ENCODE measurements at places on chromosomes 1 and 21. TPM values are rescaled to one million over a fixed set of nuclear protein-coding genes. Genes with fewer than 3 reads are reported as not detected.

GRCh38 chr1:10380594-10381275 is 18.1 kb upstream of the PGD start:
- no peaks in the 10 kb centered on the region for H3K4me1 ChIP-seq
- no peaks in the 10 kb centered on the region for H3K27me3 ChIP-seq
- H3K4me3 ChIP-seq: no peak overlapping the region
- DNase-seq: no peak

The SPATA45 gene
- 0.65 TPM for total RNA-seq

The TNFAIP8L2 gene
- total RNA-seq: not detected

The ERICH3 gene
- total RNA-seq: not detected

- no peaks in the 10 kb centered on the region for H3K36me3 ChIP-seq
- no peaks in the 10 kb centered on the region for H3K4me1 ChIP-seq
- no peak overlapping the region for H3K4me3 ChIP-seq
- no peak for DNase-seq
Observed at GRCh38 chr1:80629304-80629837, 1171.4 kb upstream of the ADGRL2 start.

- no peak for DNase-seq
- peaks cover 6% of the 10 kb centered on the region for H3K4me1 ChIP-seq
- no peaks in the 10 kb centered on the region for H3K27me3 ChIP-seq
- no peak overlapping the region for H3K27ac ChIP-seq
- peak overlapping the region; percentile 72 for H3K4me3 ChIP-seq
Observed at GRCh38 chr1:23216771-23217420, 406 bp downstream of the HTR1D start.

The SOX13 gene
- 180 TPM for total RNA-seq

DNA sequence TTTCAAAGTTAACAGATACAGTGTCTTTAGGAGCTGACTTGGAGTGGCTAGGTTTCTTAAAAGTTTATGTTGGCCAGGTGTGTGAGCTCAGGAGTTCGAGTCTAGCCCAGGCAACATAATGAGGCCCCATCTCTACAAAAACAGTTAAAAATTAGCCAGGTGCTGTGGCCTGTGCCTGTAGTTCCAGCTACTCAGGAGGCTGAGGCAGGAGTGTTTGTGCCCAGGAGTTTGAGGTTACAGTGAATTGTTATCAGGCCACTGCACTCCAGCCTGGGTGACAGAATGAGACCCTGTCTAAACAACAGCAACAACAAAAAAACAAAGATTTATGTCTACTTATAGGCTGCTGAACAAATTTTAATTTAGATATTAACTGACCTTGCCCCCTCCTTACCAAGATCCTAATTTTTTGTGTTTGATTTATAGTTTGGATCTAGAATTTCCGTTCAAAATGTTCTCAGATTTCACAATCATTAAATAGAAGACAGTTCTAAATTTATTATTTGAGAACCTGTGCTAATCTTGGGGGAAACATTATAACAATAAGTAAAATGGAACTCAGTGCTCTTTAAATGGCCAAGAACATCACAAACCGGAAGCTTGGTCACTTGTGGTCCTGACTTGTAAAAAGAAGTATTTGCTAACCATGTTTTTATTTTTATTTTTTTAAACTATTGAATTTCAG is 67.8 kb downstream of the POU2F1 start:
- H3K4me1 ChIP-seq: no peaks in the 10 kb centered on the region
- H3K4me3 ChIP-seq: no peak overlapping the region
- H3K36me3 ChIP-seq: no peaks in the 10 kb centered on the region
- H3K27ac ChIP-seq: no peak overlapping the region
- no peak for DNase-seq
- no peaks in the 10 kb centered on the region for H3K27me3 ChIP-seq

DNA sequence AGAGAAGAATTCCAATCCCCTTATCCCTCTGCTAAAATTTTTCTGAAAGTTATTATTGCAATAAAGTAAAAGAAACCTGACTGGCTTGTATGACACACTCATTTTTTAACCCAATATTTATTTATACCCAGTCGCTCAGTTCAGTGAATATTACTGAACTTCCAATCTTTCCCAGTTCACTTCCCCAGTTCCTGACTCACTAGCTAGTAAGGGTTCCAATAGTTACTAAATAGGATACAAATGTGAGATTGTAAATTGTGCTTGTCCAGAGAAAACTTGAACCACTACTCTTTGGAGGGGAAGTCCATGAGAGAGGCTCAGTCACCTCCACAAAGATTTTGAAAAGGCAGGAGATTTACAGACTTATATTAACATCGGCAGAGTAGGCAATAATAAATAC is 31.4 kb downstream of the PRDX6 start:
- H3K27ac ChIP-seq: no peak overlapping the region
- no peak overlapping the region for H3K4me3 ChIP-seq
- peaks cover 8% of the 10 kb centered on the region for H3K4me1 ChIP-seq

DNA sequence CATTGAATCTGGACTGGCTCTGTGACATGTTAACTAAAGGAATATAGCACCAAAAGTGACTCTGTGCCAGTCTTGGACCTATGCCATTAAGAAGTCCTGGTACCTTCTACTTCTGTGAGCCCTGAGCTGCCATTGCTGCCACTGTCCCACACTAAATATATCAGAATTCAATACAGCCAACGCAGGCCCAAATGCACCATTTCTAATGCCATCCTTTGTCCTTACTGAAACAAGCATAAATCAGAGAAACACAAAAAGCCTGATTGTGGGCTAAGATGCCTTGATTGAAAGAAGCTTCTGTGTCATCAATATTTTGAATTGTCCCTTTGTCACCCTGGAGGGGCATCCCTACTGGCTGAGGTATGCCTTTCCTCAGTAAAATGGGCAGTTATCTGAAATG is 66.9 kb upstream of the NEK2 start:
- no peaks in the 10 kb centered on the region for H3K4me1 ChIP-seq
- H3K36me3 ChIP-seq: no peaks in the 10 kb centered on the region

DNA sequence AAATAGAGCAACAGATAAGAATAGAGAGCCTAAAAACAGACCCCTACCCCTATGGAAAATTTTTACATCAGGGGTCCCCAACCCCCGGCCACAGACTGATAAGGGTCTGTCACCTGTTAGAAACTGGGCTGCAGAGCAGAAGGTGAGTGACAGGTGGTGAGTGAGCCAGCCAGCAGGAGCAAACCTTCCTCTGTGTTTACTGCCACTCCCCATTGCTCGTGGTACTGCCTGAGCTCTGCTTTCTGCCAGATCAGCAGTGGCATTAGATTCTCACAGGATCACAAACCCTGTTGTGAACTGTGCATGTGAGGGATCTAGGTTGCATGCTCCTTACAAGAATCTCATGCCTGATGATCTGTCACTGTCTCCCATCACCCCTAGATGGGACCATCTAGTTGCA is 174.1 kb downstream of the FOXD2 start:
- no peaks in the 10 kb centered on the region for H3K4me1 ChIP-seq
- no peaks in the 10 kb centered on the region for H3K27me3 ChIP-seq
- H3K36me3 ChIP-seq: no peaks in the 10 kb centered on the region

DNA sequence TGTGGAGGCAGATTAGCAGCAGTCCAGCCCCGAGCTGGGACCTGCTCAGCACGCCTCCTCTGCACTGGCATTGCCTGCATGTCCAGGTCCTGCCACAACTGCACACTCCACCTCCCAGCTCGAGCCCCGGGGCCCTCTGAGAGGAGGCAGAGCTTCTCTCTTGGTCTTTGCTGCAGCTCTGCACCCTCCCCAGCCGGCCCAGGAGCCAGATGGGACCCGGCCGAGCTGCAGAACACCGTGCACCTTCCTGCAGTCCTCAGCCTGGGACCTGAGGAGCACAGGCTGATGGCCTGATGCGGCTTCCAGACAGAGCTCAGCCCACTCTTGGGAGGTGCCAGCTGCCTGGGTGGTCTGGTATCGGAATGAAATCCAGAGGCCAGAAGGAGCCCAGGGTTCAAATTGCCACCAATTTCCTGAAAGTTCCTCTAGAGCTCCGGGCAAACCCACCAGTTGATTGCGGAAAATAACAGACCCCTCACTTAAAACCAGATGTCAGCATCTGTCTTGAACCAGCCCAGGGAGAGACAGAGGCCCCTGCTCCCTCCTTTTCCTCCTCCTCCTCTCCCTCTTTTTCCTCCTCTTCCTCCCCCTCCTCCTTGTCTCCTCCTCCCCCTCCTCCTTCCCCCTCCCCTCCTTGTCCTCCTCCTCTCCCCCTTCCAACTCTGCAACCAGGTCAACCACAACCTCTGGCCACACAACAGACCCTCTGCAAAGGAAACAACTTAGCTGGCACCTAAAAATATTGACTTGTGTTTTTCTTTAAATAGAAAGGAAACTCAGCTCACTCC is 10.6 kb upstream of the SPSB1 start:
- no peaks in the 10 kb centered on the region for H3K27me3 ChIP-seq
- no peak overlapping the region for H3K4me3 ChIP-seq
- no peaks in the 10 kb centered on the region for H3K36me3 ChIP-seq
- H3K27ac ChIP-seq: no peak overlapping the region

The BRWD1 gene
- 47.3 TPM for total RNA-seq

The KRTAP21-2 gene
- not detected for total RNA-seq

The SPRR3 gene
- not detected for total RNA-seq

DNA sequence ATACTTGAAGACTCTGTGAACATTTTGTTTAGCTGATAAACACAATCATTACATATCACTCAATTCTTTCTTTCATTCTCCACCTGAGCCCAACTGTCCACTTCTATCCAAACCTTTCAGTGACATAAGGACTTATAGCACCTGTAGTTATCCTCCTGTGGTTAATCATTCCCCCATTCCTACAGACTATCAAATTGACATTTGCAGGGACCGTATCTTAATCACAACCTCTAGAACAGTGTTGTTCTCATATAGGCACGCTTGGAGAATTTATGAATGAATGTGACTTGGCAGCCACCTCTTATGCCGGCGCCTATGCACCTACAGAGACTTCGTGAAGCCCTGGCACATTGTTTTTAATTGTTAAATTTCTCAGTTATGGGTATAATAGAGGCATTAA is 83.9 kb upstream of the CXADR start:
- no peaks in the 10 kb centered on the region for H3K27me3 ChIP-seq
- no peaks in the 10 kb centered on the region for H3K4me1 ChIP-seq
- H3K27ac ChIP-seq: no peak overlapping the region
- no peaks in the 10 kb centered on the region for H3K36me3 ChIP-seq

DNA sequence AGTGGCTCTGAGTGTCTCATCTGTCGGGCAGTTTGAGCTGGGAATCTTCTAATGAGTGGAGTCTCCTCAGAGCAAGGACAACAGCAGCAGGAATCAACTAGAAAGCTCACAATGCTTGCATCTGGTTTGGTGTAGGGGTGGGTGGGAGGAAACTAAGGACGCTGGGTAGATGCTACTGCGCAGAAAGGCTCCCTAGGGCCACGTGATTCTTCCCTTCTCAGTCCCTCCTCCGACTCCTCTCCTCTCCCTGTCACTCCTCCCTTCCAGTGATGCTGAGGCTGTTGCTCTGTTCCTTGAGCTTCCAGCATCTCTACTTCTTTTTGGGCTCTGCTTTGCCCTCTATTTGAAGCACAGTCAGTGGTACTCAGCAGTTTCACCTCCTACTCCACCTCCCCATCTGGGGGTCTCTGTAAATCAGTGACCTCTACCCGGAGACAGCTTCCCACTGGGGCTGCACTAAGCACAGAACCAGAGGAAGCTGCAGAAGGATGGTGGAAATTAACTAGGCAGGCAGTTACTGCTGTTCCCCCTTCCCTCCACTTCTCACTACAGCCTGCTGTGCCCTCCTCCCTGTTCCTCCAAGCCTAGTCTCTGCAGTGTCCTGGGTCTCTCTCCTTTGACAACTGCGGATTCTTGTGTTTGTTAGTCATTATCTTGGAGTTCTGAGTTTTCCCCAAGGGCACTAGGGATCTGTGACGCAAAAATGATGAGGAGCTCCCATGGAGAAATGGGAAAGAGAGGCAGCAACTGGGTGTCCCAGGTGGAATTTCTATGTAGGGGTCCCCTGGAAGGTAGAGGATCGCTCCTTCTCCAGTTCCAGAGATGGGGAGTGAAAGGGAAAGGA is 5.8 kb downstream of the LINGO4 start:
- DNase-seq: no peak
- peak overlapping the region; percentile 2 for H3K27ac ChIP-seq
- H3K27me3 ChIP-seq: peaks cover 3% of the 10 kb centered on the region

The CLDN17 gene
- not detected for total RNA-seq

- H3K27ac ChIP-seq: no peak overlapping the region
- no peak overlapping the region for H3K4me3 ChIP-seq
- no peaks in the 10 kb centered on the region for H3K36me3 ChIP-seq
- H3K27me3 ChIP-seq: no peaks in the 10 kb centered on the region
- DNase-seq: no peak
Observed at GRCh38 chr1:238558156-238558555, 667.4 kb upstream of the ZP4 start.

GRCh38 chr1:54547601-54548388 is at the start of gene ACOT11:
Gene ACOT11 (plus strand): TSS chr1:54548228. CDS start chr1:54548310, 82 bp downstream.
- peaks cover 6% of the 10 kb centered on the region for H3K4me1 ChIP-seq
- no peak within 1 kb of the TSS for H3K27ac ChIP-seq
- no peaks in the 10 kb centered on the region for H3K27me3 ChIP-seq
- no peak within 1 kb of the TSS for H3K4me3 ChIP-seq

The BTBD8 gene
- total RNA-seq: 1.8 TPM

The CD160 gene
- not detected for total RNA-seq

The CORT gene
- 0.38 TPM for total RNA-seq

- no peaks in the 10 kb centered on the region for H3K36me3 ChIP-seq
- H3K4me1 ChIP-seq: no peaks in the 10 kb centered on the region
- DNase-seq: no peak
- no peak overlapping the region for H3K27ac ChIP-seq
Observed at GRCh38 chr1:152718238-152718637, 10.3 kb downstream of the LCE4A start.

DNA sequence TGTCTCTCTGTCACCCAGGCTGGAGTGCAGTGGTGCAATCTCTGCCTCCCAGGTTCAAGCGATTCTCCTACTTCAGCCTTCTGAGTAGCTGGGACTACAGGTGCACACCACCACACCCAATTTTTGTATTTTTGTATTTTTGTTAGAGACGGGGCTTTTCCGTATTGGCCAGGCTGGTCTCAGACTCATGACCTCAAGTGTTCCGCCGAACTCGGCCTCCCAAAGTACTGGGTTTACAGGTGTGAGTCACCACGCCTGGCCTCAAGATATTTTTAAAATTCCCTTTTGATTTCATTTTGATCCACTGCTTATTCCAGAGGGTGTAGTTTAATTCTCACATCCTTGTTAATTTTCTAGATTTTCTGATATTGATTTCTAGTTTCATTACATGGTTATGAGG is 3.8 kb downstream of the IFI44L start:
- no peak overlapping the region for H3K27ac ChIP-seq
- no peak overlapping the region for H3K4me3 ChIP-seq
- no peak for DNase-seq
- H3K4me1 ChIP-seq: no peaks in the 10 kb centered on the region
- H3K36me3 ChIP-seq: no peaks in the 10 kb centered on the region

- no peak overlapping the region for H3K27ac ChIP-seq
- no peaks in the 10 kb centered on the region for H3K36me3 ChIP-seq
- DNase-seq: no peak
Observed at GRCh38 chr1:66383168-66383567, 150.8 kb upstream of the SGIP1 start.

The PTAFR gene
- 1.2 TPM for total RNA-seq

GRCh38 chr1:111174070-111174469 is 26.4 kb downstream of the DENND2D start:
- H3K27ac ChIP-seq: no peak overlapping the region
- DNase-seq: no peak
- H3K27me3 ChIP-seq: no peaks in the 10 kb centered on the region
- no peaks in the 10 kb centered on the region for H3K4me1 ChIP-seq
- H3K36me3 ChIP-seq: no peaks in the 10 kb centered on the region

- no peak overlapping the region for H3K27ac ChIP-seq
- no peaks in the 10 kb centered on the region for H3K36me3 ChIP-seq
- H3K27me3 ChIP-seq: no peaks in the 10 kb centered on the region
- H3K4me1 ChIP-seq: peaks cover 4% of the 10 kb centered on the region
Observed at GRCh38 chr21:45306832-45307571, 19.3 kb upstream of the POFUT2 start.

All from H1 (cell line).